Activated CD4-positive, CD25-positive, alpha-beta regulatory T cell treated with anti-CD3 and anti-CD28 coated beads, Interleukin-2, amount 50 U/mL, for 16 hours (primary cell): ENCODE measurements at places on chromosomes 11 and 22.

DNA sequence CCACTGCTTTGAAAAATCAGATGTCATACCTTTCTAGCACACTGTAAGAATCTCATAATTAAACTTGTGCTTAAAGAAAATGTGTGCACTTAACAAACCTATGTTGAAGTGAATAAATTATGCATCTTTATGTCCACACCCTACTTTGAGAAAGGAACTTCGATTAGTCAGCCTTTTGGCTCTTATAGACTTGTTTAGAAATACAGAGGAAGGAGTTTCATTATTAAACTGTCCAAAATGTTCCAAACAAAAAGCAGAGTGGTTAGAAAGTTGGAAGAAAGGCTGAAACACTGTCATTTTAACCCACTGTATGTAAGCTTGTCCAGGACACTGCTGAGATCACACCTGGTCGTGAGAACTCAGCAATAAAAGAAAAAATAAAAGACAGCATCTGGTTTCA is 863.2 kb upstream of the CHORDC1 start:
- DNase-seq = no peak

GRCh38 chr22:42271906-42272305 is 1.5 kb upstream of the TCF20 start:
- no peak for DNase-seq

DNA sequence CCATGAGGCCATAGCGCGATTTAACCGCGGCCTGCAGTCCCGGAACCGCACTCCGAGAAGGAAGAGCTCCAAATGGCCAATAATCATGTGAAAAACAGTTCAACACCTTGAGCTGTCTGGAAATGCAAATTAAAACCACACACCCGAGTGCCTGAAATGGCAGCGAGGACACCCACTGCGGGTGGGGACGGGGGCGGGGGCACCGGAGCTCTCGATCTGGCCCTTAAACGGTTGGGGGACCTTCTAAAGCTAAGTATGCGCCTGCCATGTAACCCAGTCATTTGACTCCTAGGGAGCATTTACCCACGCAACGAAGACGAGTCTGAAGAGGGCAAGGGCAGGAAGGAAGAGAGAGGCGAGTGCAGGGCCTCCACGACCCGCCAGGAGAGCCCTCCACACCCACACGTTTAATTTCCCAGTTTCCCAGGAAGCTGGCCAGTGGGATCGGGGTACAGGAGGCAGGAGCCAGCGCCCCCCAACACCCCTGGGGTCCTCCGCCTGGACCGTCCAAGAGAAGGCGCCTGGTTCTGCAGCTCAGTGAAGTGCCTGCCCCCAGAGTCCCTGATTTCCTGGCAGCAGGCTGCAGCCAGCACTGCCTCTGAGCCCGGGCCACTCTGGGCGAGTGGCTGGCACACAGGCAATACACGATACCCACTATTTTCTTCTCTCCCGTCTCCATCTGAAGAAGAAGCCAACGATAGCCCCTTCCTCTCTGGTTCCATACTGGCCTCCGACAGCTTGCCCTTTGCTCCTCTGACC is 1.7 kb downstream of the TTLL8 start:
- DNase-seq = no peak

GRCh38 chr11:104152941-104153505 is 10.9 kb downstream of the PDGFD start:
- DNase-seq = no peak

DNA sequence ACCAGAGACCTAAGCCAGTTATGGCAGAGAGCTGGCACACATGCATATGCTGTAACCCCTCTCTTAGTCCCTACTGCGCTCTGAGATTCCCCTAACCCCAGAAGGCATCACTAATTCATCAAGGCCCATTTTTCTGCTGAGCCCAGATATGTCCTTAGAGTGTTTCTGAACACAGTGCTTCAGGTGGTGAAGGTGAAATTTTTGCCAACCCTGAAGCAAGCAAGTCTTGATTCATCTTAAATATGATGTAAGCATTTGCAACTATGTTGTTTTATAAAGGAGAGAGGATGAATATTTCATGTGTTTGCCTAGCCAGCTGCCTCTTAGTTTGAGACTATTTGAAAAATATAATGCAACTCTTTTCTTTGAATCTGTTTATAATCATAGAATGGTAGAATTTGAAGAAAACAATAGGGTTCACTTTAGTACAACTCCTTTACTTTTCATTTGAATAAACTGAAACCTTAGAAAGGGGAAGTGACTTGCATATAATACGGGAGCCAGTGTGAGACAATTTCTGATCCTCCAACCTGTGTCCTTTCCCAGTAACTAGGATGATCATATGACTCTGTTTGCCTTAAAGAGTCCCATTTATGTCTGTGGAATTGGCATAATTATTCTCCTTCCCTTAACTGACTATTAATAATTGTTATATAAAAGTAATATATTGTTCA is 194.3 kb upstream of the MTNR1B start:
- DNase-seq = no peak

DNA sequence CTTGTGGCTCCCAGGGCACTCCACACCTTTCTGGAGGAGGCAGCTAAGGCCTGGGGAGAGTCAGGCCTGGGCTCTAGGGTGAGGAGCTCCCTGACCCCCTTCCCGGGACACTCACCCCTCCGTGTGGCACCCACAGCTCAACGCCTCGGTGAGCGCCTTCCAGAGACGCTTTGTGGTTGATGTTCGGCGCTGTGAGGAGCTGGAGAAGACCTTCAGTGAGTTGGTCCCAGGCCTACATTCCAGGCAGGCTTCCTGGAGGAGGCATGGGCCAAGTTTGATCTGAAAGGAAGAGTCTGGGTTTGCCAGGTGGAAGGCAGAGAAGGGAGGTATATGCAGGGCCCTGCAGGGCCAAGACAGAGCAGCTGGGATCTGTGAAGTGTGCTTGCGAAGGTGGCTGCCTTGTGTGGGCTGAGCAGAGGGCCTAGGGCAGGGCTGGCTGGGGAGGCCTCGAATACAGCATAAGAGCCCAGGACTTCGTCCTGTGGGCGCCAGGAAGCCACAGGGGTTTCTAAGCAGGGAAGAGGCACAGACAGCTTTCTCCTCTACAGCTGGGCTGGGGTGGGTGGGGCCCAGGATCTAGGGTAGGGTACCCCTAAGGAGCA is 2.9 kb downstream of the TCIRG1 start:
- DNase-seq = no peak

DNA sequence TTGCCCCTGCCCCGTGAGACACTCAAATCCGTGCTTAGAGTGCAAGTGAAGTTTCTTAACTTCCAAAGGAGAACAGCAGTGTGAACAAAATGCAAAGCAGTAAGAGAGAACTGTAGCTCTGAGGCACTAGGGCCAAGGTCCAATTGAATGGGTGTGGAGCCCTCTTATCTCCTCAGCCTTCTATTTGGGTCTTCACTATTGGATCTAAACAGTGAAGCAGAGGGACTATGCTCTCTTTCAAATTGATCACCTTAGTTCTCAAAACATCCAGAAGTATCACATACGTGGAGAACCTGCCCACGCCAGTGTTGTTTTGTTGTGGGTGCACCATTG is 49.6 kb downstream of the C22orf31 start:
- DNase-seq = no peak

DNA sequence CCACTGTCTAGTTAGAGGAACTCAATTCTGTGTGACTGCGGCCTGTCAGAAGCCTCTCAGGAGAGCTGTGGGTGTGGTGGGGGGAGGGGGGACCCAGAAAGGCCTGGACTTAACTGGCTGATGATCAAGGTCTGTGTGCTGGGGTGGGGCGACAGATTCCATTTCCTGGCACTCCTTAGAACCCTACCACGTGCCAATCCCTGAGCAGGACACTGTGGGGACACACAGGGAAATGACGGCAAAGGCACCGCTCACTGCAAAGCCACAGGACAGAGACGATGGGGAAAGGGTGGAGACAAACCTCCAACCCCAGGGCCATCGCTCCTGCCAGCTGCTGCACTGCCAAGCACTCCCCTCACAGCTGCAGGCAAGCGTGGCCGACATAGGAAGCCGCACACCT is 58.4 kb upstream of the BID start:
- no peak for DNase-seq

- DNase-seq = no peak
These were observed 245.8 kb downstream of the CSNK2A3 start for GRCh38 chr11:11107076-11107723.

DNA sequence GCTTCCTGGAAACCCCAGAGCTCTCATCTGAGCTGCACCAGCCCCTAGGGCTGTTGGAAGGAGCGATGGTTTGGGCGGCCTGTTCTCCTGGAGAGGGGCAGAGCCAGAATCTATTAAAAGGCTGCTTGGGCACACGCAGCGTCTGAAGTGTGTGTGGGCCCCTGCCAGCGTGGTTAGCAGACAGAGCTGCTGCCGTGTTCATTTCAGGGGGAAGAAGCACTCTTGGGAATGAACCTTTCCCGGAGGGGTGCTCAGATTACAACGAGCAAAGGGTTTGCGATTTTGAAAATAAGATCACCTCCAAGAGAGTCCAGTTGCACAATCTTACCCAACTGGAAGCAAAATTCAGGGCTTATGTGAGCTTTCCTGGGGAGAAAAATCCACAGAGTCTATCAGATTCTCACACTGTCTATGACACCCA is 12.9 kb downstream of the ANO1 start:
- DNase-seq = no peak

- DNase-seq = no peak
These were observed 14.8 kb downstream of the LGALS12 start for GRCh38 chr11:63520606-63521170.

DNA sequence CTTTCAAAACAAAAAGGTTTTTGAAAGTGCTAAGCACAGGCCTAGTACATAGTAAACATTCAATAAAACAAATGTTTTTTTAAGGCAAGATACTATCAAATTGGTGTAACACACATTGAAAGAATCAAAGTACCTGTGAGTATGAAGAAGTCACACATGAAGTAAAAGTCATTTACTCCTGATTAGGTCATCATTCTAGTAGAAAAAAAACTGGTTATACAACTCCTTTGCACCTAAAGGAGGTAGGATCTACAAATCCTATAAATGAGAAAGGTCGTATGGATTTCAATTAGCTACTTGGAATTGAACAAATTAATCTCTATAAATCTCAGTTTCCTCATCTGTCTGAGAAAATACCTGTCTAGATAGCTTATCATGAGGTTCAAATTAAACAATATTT is 80.8 kb downstream of the SIK3 start:
- no peak for DNase-seq

GRCh38 chr11:36608491-36609199 is 10.6 kb upstream of the RAG2 start:
- DNase-seq = no peak

DNA sequence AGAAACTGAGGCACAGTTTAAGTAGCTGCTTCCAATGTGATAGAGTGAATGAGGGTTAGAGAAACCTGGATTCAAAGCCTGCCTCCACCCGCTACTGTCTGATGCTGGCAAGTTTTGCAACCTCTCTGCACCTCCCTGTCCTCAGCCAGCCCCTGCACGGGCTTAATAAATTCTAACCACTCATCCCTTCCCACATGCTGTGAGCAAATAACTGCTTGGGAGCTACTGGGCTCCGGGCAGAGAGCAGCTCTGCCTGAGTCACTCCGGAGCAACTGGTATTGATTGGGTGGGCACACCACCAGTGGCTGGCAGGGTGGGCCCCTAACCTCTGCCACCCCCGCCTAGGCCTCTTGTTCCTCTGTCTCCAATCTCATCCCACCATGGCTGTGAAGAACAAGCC is 104.3 kb upstream of the SYT13 start:
- DNase-seq = no peak

DNA sequence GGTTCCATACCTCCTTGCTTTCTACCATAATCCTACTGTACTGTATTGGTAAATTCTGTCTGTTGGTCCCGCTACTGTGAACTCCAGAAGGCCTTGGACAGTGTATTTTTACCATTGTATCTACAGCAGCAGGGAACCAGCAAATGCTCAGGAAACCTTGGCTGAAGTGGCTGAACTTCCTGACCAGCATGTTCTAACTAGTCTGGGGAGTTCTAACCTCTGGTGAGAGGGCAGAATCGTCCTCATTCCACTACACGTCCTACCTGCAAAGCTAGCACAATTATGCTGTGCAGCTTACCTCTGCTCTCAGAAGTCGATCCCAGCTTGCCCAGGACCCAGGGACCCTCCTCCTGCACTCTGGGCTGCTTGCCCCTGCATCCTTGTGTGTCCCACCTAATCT is 283.1 kb downstream of the TENM4 start:
- DNase-seq = no peak

GRCh38 chr11:44943696-44944095 is 7.0 kb downstream of the TP53I11 start:
- DNase-seq = no peak

GRCh38 chr11:59097113-59097708 is 9.8 kb upstream of the FAM111B start:
- peak; percentile 39 for DNase-seq

DNA sequence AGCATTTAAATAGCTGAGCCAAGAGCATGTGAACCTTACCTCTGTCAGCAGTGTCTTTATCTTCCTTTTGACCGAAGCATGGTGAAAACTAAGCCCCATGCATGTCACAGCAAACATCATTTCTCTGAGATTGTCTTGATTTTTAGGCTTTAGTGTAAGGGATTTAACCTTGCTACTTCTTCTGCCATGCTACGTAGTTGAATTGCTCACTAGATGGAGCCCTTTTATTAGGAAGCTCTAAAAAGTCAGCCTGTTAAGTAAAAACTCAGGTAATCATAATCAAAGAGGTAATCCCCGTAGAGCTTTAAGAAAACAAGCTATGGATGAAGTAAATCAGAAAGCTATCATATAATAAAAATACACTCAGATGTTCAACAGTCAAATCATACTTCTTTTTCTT is 149.5 kb downstream of the PGR start:
- DNase-seq = no peak

- DNase-seq = no peak
These were observed 29.0 kb upstream of the SMCO4 start for GRCh38 chr11:93572171-93572570.

DNA sequence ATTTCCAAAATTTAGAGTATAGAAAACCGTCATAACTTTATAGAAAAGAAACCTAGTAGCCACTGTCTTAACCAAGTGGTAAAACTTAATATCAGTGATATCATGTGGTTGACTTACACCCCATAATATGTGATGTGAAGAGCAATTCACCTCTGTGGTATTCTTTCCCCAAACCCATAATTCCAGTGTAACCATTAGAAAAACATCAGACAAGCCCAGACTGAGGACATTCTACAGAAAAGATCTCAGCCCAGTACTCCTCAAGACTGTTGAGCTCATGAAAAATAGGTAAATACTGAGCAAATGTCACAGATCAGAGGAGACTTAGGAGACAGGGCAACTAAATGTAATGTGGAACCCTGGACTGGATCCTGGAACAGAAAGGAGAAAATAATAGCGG is 134.6 kb downstream of the PGR start:
- DNase-seq = no peak
